ENCODE measurements at places on chromosomes 2 and 18.
A peak's percentile ranks its signal among the peaks of the same experiment; 100 is the strongest.

GRCh38 chr2:179268277-179268925 lies 3.8 kb upstream of the SESTD1 start:
- DNase-seq: no peak

DNA sequence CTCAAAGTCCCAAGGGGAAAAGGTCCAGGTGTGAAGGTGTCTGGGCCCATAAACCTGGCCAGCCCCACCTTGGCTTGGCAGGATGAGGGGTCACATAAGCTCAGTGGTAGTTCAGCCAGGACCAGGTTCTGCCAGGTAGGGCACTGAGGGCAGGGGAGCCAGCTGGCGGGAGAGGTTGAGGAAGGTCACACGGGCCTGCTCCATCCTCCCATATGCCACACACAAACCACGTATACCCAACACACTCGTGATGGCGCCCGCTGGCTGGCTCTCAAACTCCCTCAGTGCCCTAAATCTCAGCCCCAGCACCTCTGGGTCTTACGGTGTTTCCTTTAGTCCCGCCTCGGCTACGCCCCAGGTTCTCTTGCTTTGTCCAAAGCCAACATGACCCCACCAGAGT lies 160.5 kb downstream of the ZFP36L2 start:
- DNase-seq: peak; percentile 8

DNA sequence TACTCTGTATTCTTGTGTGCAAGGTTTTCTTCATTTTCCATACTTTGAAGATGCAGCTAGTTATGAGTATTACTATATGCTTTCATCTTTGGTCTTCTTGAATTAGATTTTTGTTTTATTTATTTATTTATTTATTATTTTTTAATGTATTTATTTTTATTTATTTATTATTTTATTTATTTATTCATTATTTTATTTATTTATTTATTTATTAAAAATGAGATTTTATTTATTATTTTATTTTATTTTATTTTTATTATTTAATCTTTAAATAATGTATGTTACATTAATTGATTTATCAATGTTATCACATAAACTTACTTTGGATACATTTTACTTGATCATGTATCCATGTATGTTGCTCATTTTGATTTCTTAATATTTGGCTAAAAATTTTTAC lies 132.3 kb upstream of the GALNT13 start:
- DNase-seq: no peak

- DNase-seq: no peak
Measured at GRCh38 chr18:24947521-24948305, 404.3 kb downstream of the ZNF521 start.

DNA sequence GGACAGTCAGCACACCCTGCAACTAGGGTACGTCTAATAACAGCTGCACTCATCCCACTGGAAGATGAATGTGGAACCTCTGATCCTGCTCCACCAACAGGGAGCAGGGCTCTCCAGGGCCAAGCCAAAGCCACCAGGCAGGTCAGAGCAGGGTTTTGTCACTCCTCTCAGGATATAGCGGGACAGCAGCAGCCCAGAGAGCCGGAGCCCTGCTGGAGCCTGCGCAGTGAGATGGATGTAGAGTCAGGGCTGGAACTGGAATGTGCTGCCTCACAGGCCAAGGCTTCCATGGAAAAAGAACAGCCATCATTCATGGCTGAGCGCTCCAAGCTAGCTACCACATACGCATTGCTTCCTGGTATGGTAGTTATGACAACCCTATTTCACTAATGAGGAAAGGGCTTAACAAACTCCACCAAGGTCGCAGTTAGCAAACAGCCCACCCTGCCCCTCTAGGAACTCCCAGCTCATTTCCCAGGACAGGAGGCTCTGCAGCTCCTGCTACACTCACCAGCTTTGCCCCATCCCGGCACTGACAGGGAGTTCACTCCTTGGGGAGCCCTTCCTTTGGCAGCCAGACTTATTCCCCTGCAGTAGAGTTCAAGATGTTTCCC lies 85.2 kb downstream of the HS1BP3 start:
- no peak for DNase-seq

DNA sequence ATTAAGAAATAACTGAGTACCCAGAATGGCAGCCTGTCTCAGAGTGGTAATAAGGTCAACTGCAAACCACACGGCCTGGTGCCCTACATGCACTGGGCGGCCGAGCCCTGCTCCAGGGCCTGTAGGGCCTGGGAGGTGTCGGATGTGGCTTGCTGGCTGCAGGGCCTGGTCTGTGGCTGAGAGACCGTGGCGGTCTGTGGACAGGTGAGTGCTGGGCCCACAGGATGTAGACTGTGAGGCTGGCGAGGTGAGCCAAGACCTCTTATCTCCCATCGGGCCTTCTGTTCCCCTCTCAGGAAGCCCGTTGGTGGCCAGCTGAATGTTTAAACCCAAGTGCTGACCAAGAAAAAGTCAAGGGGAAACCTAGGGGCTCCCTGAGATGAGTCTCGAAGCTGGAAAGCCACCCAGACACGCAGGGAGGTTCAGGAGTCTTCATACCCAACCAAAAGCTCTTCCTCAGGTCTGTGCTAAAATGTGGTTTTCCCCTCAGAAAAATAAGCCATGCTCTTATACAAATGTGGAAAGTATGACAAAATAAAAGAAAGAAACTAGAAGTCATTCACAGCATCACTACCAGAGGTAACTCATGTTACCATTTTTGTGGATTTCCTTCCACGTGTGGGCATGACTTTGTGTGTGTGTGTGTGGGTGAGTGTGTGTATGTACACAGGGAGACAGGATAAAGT lies 47.7 kb upstream of the CTDP1 start:
- DNase-seq: no peak

DNA sequence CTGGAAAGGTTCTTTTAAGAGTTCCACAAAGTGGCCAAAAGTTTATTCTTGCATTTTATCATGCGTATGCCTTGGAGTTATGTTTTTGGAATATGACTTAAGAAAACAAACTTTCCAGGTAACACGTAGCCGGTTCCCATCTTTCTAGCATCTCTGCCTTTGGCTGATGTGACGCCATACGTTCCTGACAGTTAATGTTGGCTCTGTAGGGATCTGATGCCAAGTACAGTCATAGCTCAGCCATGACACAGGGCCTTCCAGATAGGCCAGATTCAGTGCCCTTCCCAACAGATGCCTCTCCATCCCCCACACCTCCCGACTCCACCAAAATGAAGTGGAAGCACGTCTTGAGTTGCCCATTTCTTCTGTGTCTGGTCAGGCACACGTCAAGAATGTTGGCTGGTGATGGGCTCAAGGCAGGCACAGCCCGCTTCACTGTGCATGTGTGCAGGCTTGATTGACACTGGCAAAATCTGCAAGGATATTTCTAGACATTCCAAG lies 51.0 kb upstream of the THOC1 start:
- DNase-seq: no peak

- DNase-seq: no peak
Measured at GRCh38 chr2:189402932-189403331, 38.3 kb upstream of the WDR75 start.

GRCh38 chr18:45538444-45538843 lies 76.8 kb upstream of the SLC14A2 start:
- DNase-seq: no peak

DNA sequence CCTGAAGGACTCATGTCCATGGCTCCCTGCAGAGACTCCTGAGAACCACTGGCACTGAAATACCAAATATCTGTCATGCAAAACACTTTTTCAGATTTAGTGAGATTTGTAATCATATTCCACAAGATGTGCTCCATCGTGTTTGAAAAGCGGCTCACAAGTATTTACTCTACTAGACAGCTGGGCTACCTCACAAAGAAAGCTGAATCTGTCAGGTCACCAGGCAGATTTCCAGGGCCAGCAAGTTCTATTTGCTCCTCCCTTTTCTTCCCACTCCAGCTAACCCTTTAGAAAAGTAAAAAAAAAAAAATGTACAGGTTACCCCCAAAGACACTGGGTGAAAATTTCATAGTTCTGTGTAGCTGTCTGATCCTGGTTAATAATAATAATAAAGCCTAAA lies 22.9 kb downstream of the WIPF1 start:
- no peak for DNase-seq

GRCh38 chr2:236117861-236118269 lies 50.3 kb downstream of the GBX2 start:
- no peak for DNase-seq

- DNase-seq: no peak
Measured at GRCh38 chr18:51235009-51235789, 37.7 kb upstream of the MEX3C start.

- no peak for DNase-seq
Measured at GRCh38 chr2:71785516-71785981, 332.2 kb downstream of the DYSF start.

DNA sequence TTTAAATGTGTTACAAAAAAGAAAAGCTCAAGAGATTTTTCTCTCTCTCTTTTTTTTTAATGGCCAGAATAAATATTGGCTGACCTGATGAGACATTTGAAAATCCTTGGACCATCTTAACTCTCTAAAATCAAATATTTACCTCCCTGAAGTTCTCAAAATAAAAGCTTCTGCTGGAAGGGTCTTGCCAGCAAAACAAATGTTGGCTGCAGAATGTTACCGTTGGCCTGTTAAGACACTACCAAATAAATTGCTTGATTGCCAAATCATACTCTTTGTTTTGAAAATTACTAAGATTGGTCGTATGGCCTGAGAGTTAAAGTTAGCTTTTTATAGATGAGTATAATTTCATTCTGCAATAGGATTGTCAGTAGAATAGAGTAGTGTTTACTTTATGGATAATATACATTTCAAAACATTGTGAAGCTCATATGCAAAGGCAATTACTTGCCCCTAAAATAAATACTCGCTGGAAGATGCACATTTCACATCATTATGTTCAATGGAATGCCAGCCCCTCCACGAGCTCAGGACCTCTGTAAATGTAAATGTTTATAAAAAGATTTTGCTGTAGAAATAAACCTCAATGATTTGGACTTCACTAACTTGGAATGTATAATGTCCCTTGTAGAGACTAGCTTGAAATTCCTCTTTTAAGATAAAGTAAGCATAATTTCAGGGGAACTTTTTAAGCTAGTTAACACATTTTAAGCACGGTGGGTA lies 193.4 kb downstream of the SOX11 start:
- no peak for DNase-seq

GRCh38 chr18:12606592-12607315 lies 51.2 kb downstream of the SPIRE1 start:
- no peak for DNase-seq

- no peak for DNase-seq
Measured at GRCh38 chr2:119716284-119716672, 37.3 kb downstream of the TMEM177 start.

DNA sequence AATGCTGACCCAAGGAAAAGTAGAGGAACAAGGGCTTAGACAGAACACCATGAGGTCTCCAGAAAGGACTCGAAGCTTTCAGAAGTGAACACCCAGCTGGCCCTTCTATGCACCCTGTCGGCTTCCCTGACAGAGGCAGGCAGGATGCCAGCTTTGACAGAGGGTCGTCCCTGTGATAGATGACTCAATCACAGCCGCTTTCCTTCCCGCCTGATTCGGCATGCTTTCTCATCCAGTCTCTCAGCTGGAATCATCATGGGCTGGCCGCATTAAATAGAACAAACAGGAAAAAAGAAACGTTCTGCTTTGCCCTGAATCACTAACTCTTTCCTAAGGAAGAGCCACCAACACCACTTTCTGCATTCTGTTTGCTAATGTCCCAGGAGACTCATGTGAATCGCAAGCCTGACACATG lies 140.3 kb upstream of the RAB12 start:
- no peak for DNase-seq

- DNase-seq: no peak
Measured at GRCh38 chr18:74468547-74469061, 11.5 kb upstream of the DIPK1C start.

DNA sequence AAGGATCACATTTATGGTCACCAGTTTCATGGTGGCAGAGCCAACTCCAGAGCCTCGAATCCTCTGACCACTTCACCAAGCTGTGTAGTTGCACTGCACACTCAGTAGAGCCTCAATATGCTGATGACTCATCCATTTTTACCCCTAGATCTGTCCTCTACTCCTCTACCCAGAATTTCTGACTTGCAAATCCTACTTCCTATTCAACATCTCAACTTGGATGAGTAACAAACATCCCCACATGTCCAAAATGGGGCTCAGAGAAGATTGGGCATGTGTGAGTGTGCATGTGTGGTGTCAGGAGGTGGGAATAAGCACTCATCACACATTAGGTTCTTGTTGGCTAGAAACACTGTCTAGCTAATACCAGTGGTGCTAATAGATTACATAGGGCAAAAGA lies 57.8 kb upstream of the IGFBP2 start:
- DNase-seq: no peak

DNA sequence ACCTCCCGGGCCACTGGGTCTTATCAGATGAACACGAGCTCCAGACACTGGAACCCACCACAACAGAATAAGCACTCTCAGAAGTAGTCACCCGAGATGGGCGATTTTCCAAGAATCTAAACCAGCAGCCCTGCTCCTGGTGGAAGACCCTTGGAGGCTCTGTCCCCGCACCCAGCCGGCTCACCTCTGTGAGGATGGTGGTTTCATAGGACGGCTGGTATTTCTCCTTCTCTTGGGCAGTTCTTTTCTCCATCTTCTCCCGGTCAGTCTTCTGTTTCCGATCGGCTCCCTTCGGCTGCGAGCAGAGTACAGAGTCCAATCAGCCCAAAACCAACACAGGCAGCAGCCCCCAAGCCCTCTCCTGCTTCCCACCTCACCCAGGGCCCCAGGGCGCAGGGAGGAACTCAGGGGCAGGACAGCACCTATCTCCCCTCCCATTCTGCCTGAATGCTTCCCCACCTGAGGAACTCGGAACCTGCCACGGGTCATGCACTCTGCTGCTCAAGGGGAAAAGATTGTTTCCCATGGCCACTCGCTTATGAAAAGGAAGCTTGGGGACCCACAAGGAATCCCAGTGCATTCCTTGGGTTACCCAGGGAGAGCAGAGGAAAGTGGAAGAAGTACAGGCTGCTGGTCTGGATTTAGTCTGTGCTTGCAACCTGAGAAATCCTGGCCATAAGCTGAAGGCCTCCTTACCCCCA lies 42.7 kb downstream of the TFCP2L1 start:
- no peak for DNase-seq

DNA sequence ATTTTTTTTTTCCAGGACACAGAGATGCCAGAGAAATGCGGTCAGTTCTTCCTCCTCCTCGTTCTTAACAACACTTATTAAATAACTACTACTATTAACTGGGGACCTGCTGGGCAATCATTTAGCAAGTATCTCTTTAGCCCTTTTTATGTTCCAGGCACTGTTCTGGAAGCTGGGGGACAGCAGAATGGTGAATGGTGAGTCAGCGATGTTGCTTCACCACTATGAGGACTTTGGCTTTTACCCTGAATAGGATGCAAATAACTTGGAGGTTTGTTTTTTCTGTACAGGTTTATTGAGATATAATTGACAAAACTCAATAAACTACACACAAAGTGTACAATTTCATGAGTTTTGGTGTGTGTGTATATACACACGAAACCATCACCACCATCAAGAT lies 179.9 kb upstream of the MSH6 start:
- no peak for DNase-seq

- DNase-seq: no peak
Measured at GRCh38 chr2:23803264-23803964, 123.5 kb downstream of the ATAD2B start.

All from adrenal gland (tissue), 19 donors.